ENCODE measurements at places on chromosomes 13 and 19.

DNA sequence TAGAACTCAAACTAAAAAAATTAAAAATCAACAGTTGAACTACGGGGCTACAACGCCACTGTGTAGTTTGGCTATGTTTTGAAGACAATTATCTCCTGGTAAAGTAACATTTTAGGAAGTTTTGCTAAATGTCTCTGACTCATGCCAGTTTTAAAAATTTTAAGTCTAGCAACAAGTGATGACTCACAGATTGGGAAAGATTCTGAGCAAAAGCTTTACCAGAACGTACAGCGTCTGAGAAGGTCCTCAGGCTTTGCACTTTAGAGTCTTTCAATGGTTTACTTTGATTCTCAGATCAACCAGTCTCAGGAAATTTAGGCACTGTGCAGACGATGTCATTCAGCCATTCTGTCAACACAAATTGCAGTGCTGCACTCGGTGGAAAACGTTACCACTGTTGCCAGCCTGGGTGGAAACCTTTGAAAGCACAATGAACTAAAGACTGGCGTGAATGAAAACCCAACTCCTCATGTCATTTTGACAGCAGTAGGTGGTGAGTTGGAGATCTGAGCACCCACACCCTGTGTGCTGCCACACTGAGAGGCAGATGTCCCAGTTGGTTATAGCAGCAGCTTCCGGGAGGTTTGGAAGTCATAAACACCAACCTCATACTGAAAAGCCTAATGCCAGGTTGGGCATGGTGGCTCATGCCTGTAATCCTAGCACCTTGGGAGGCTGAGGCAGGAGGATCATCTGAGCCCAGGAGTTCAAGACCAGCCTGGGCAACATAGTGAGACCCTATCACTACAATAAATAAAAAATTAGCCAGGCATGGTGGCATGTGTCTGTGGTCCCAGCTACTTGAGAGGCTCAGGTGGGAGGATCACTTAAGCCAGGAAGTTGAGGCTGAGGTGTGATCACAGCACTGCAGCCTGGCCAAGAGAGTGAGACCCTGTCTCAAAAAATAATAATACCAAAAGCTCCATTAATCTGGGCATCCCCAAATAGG, 6.3 kb upstream of the WTIP start:
- no peak for DNase-seq

DNA sequence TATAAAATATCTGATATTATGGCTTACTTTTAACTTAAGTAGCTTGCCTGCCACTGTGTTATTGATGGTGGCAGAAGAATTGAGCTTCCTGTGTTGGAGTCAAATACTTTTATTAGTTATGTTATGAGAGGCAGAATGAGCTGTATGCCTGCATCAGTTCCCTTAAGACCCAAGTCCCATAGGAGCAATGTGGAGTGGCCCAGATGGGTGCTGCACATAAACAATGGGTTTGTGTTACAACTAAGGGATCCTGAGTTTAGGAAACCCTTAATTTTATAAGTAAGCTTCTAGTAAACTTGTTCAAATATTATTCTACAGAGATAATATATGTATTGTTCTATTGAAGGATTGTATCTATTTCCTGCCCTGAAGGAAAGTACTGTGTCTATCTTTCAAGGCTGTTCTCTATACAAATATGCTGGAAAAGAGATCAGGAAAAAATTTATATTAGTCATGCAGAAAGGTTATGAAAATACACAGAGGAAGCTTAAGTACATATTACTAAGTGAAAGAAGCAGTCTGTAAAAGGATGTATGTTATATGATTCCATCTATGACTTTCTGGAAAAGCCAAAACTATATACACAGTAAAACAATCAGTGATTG, 2018.0 kb upstream of the PCDH20 start:
- no peak for DNase-seq

DNA sequence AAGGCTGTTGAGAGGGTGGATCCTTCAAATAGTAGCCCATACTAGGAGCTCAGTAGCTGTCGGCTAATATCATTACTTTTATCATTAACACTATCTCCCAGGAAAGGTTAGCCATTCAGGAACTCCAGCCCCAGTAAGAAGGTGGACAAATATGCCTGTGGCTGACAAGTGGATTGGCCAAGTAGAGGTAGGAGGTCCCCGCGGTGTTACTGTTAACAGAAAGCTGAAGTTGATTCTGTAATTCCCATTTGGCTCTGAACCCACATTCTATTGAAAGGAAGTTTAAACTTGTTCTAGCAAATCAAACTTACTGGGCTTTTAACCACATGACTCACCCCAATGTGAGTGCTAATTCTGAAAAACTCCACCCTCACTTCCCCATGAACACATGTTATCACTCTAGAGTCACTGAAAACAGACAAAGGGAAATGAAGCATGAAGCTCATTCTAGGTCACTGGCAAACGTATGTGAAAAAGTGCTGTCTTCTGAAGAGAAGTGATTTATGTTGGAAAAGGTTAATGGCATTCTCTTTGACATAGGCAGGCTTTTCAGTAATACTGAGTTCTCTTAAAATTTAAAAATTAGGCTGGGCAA, 273.5 kb downstream of the FGF14 start:
- no peak for DNase-seq

GRCh38 chr13:36783890-36784289, 35.1 kb upstream of the RFXAP start:
- no peak for DNase-seq

DNA sequence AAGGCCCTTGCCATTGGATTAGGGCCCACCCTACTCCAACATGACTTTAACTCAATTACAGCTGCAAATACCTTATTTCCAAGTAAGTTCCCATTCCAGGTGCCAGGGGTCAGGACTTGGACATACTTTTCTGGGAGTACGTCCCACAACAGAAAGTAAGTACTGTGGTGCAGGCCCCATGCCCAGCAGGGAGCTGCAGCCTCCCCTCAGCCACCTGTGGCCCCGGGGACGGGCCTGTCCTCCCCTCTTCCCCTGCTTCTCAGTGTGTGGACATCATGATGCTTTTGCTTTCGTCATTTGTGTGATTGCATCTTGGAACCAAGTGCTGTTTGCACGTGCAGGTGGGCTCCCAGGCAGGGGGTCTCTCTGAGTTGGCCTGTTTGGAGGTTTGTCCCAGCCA, 31.9 kb downstream of the CRTC1 start:
- no peak for DNase-seq

DNA sequence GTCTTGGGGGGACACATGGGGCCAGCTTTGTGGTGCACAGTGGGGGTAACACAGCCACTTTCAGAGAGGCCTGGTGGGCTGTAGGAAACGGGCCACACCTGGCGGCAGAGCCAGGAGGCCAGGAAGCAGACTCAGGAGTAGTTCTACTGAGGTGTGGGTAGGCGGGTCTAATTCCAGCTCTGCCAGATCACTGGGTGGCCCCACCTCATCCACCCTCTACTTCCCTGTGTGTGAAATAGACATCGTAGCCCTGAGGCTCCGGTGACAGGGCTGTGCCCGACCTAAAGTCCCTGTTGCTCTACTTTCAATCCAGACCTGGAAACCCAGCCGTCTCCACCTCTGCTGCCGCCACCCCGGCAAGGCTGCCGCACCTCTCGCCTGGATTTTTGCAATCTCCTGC, 4.0 kb downstream of the NKPD1 start:
- DNase-seq = no peak

- DNase-seq = no peak
Measured at GRCh38 chr19:18057557-18057956, 29.2 kb downstream of the IL12RB1 start.

GRCh38 chr13:20565115-20565736, 1.7 kb upstream of the IFT88 start:
- no peak for DNase-seq

- no peak for DNase-seq
Measured at GRCh38 chr19:43784241-43784980, 3.6 kb upstream of the KCNN4 start.

DNA sequence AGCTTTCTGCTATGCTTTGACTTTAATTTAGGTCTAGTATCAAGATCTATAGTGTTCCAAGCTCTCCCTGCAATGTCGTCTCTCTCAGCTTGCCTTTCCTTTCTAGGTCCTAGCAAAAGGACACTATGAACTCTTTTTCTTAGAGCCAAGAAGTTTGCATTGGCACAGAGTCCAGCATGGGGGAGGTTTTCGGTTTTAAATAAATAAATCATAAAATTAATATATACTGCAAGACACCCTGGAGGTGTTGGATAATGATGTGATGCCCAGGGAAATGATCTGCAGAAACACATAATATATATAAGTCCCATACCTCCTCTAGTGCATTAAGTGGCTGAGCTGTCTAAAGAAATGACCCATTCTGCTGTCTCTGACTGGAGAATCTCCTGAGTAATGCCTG, 316.4 kb upstream of the MAB21L1 start:
- no peak for DNase-seq

DNA sequence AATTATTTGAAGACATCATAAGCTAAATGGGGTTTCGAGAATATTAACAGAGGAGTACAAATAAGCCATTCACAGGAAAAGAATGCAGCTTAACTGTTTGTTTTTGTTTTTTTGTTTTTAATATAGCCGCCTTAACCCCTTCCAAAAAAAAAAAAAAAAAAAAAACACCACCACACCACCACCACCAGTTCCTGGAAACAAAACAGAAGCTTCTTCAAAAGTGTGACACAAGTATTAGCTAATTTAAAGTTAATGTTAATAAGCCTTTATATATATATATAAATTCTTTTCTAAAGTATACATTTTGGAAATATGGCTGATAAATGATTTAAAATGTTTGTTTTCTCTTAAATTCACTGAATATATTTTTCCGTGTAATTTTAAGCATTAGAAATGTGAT, 1.4 kb downstream of the RAP2A start:
- DNase-seq = no peak

DNA sequence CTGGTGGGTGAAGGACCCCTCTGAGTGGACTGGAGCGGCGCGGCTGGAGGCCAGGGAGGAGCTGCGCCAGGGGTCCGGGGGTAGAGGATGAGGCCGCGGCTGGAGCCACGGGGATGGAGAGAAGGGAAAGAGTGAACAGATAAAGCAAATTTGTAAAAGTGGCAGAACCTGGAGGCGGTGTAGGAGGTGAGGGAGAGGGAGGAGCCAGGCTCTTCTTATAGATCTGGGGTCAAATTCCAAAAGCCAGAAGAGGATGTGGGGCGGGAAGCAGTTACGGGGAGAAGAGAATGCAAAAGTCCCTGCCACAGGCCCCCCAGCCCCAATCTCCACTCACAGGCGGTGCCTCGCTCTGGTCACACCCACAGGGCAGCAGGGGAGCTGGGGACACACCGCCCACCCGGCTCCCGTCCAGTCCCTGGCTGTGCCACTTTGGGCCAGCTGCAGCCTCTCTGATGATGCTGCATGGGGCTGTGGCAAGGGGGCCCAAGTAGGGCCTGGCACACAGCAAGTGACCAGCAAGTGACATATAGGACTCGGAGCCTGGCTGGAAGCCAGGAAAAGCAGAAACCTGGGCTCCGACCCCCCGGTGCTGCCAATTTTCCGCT, 11.1 kb downstream of the LRRC4B start:
- DNase-seq = no peak

DNA sequence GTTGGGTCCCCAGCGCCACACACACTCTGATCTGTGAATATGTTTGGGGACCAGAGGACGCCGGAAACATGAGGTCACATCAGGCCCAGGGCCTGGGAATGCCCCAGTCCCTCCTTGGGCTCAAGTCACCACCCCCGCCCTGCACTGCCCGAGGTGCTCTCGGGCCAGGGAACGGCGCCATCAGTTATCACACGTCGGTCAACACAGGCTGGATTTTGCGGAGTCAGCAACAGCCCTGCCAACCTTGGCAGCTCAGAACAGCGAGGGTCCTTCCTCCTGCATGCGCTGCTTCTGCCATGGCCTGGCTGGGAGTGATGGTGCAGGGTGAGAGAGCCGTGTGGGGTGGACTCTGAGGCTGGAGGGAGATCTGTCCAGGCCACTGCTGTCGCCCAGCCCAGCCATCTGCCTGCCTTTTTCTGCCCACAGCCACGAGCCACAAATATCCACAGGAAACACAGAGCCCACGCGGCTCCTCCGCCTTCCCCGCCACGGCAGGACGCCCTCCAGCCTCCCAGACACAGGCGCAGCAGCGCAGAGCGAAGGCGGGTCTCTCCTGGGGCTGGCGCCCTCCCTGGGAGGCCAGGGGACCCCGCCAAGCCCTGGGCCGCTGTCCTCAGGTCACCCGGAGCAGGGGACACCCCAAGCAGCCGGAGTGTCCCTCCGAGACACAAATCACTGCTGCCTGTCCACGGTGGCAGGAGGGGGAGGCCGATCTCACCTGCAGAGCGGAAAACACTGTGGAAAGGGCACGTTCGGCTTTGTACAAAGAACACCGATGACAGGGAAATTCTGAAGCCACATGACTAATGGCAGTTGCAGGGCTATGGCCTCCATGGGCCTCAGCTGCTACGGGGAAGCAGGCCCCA, 31.6 kb upstream of the CACTIN start:
- no peak for DNase-seq

GRCh38 chr13:87998081-87998480, 326.9 kb downstream of the SLITRK5 start:
- no peak for DNase-seq

DNA sequence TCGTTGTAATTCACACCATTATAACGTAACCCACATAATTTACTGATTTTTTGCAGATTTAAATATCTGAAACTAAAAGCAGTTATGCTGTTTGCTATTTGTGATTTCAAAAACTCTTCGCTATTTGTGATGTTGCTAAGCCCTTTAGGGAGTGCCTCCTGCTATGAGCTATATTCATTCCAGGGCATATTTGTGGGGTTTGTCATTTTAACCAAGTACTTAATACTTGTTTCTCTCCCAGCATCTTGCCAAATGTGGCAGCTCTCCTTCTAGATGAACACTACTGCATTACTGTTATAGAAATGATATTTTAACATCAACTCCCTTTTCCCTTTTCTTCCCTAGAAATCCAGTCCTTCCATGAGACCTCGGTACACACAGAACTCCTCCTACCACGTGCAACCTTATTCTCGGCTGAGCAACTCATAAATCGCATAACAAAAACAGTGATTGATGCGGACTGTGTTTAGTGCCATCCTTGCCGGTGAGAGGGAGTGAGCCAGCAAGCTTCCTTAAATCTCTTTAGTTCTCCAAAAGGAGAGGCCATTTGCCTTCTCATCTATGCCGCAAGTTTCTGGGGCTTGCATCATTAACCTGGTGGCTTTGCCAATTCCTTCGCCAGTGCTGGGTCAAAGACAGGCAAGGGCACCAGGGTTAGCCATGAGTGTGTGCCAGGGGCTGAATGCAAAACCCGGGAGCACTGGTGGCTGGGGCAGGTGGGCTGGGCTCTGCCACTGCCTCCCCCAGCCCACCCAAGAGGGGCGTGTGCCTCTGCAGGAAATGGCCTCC, 33.4 kb downstream of the RFX2 start:
- no peak for DNase-seq

DNA sequence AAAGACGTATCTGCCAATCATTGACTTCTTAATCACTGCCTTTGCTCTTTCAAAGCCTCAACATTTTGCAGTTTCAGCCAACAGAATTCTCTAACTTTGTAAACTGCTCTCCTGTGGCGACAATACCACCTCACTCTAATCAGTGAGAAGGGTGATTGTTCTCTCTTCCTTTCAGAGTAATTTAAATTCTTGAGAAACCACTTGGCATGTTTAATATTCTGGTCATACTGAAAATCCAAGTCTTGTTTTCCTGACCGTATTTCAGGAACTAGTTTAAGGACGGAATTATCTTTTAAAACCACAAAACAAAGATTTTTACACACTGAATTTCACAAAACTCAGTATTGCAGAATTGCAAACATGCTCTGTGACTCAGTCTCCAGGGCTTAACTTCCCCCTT, 5.2 kb upstream of the CDC16 start:
- DNase-seq = no peak
